ENCODE measurements at places on chromosomes 7 and 10.

DNA sequence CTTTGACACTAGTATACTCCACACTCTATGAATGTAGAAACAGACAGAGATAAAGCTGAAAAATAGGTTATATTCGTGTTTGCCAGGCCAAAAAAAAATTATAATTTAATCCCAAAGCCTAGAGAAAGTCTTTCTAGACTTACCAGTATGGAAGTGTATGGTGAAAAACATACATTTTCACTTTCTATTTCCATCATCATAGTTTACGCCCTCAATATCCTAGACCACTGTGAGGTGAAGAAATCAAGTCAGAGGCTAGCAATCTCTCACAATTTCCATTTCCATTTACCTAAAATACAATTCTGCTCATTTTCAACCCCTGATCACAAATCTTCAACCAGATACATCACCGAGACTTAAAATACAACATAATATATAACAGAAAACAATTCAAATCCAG lies 16.2 kb downstream of the GPR22 start:
- no peak for DNase-seq

DNA sequence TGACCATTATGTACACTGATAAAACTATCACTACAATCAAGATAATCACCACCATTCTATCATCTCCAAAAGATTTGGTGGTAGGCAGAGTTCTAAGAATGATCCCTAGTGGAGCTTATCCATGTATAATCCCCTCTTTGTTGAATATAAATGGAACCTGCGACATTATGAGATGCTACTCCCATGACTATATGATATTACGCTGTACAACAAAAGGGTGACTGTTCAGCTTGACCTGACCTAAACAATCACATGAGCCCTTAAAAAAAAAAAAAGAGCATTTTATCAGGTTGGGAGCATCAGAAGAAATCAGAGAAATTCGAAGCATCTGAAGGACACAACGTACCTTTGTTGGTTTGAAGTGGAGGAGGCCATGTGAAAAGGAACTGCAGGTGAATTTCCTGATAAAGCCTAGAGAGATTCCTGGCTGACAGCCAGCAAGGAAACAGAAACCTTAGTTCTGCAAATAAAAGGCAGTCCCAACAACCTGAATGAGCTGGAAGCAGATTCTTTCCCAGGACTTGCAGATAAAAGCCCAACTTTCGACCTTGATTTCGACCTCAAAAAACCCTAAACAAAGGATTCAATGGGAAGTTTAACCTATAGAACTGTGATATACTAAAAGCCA lies 270.7 kb downstream of the ADRA2A start:
- no peak for DNase-seq

DNA sequence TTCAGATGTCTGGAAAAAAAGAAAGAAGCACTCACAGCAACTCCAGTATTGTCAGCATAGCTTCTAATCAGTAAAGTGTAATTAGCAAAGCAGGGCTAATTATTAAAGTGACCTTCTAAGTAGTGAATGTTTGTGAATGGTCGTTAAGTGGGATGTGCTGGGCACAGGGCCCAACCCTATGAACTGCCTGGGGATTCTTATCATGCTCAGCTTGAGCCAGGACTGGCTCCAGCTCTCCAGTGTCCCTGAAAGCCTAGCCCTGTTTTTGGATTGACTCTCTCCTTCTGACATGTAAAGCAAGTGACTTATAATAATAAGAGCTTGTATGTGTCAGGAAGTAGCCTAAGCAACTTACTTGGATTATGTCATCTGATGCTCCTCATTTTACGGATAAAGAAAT lies 9.5 kb upstream of the TBX20 start:
- no peak for DNase-seq

DNA sequence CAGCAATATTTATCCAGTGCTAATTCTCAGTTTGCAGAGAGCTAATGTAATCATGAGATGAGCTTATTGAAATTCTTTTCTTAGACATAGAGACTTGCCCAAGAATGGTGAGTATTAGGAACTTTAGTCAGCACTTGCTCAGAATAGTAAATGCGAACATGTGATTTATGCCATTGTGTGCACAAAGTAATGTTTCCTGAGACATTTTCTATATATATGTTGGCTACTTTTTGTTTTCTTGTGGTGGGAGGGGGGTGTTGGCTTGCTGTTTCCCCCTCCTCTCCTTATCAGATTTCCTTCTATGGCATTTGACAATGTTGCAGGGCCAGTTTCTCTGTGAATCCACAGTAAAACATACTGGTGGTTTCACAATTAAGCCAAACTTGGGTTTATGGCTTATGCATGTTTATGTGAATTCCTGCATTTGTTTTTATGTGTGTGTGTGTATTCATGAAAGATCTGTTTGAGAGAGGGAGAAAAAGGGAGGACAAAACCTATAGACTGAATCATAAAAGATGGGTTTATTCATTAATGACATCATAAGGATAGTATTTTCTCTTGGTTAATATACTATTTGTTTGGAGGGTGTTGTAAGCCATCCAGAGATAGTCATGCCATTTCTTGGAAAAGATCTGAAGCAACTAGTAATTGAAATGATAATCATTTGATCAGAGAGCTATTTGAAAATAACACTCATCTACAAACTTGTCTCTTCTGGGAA lies 36.3 kb downstream of the ARID5B start:
- peak; percentile 22 for DNase-seq

- no peak for DNase-seq
Measured at GRCh38 chr7:115004121-115004520, 82.2 kb downstream of the MDFIC start.

DNA sequence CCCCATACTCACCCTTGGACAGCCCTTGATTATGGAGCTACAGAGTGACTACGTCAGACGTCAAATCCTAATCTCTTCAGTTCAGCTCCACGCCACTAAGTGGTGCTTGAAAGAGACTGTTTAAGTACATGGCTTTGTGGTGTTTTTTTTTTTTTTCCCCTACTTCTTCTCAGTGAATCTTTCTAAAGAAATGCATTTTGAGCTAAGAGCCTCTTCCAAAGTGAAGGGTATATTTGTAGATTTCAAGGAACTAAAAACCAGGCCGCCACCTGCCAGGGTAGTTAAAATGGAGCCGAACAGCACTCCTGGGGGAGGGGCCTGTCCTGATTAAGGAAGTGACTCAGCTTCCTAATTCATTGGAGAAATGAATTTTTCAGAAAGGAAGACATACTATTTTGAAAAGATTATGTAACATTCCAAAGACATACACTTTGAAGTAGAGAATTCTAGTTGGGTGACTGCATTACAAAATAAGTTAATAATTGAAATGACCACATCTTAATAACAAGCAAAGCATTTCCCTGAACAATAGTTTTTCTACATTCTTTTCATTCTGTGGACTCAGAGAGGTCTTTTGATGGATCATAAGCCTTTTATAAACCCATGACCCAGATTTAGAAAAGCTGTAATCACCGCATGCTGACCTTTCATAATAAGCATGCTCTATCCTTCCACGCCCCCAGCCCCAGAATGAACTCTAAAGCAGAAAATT lies 20.6 kb upstream of the VPS41 start:
- no peak for DNase-seq

GRCh38 chr10:132232023-132232951 lies 45.5 kb downstream of the DPYSL4 start:
- DNase-seq = no peak

Measured in AG08395 (cell line).